ENCODE measurements at places on chromosomes 3 and 15.

GRCh38 chr3:173725507-173725906 lies 328.0 kb downstream of the NLGN1 start:
- DNase-seq: no peak

DNA sequence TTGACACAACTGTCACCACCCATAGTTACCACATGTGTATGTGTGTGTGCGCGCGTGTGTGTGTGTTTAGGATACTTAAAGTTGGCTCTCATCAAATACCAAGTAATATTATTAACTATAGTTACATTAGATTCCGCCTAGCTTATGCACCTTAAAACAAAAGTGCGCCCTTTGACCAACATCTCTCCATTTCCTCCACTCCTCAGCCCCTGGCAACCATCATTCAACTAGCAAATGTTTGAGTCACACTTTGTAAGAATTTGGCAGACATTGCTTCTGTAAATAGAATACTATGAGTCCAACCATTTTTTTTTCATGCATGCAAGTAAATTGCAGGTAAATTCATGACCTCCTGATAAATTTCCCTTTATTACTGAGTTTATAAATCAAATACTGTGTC lies 169.3 kb downstream of the GBE1 start:
- DNase-seq: no peak

DNA sequence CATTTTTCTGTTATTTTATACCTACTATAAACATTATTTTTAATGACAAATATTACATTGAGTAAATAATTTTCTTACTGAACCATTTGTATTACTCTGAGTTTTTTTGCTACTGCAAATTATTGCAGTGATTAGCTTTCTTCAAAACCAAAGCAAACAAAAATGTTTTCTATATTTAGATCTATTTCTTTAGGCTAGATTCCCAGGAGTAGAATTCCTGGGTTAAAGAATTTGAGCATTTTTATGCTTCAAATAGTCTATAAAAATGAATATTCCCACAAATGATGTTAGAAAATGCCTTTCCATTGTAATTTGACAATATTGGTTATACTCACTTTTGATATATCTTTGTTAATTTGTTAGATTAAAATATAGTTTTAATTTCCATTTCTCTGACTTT lies 76.8 kb downstream of the LEKR1 start:
- no peak for DNase-seq

GRCh38 chr3:15289661-15290060 lies 42.7 kb downstream of the SH3BP5 start:
- DNase-seq: no peak

DNA sequence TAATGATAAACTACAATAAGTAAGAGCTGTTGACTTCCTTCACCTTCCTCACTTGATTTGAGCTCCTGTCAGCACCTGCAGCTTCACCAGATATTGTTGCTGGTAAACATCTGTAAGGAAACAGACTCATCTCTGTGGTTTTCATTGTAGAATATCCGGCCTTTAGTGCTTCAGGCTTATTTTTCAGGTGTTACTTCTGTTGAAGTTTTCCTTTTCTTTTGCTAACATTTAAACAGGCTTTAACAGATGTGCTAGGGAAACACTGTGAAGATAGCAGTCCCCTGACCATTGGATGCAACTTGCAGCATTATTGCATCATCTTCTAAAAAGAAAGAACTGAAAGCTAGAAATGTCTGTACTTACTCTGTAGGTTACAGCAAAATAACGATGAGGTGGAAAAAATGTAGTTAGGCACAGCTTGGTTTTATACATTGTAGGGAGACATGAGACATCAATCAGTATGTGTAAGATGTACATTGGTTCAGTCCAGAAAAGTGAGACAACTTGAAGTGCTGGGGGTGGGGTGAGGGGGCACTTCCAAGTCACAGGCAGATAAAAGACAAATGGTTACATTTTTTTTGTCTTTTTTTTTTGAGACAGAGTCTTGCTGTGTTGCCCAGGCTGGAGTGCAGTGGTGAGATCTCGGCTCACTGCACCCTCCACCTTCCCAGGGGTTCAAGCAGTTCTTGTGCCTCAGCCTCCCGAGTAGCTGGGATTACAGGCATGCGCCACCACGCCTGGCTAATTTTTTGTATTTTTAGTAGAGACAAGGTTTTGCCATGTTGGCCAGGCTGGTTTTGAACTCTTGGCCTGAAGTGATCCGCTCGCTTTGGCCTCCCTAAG lies 10.2 kb downstream of the EDEM1 start:
- DNase-seq: no peak

GRCh38 chr3:101244212-101244575 lies 76.2 kb downstream of the IMPG2 start:
- no peak for DNase-seq

DNA sequence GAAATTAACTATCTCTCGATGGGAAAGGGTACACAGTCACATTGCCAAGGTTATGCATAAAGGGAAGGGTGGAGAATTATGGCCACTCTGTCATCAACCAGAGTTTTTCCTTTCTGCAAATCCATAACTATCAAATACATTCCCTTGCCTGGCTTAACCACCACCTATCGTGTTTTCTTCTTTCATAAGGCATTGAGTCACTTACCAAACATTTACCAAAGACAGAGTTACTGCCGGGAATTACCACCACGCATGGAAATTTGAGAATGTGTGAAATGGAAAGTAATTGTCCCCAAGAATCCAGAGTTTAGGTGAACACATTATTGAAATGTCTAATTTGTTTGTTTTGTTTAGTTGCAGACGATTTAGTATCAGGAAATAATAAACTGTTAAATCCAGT lies 134.3 kb upstream of the LRRN1 start:
- no peak for DNase-seq

GRCh38 chr15:71547011-71547410 lies 263.3 kb upstream of the NR2E3 start:
- peak; percentile 54 for DNase-seq

DNA sequence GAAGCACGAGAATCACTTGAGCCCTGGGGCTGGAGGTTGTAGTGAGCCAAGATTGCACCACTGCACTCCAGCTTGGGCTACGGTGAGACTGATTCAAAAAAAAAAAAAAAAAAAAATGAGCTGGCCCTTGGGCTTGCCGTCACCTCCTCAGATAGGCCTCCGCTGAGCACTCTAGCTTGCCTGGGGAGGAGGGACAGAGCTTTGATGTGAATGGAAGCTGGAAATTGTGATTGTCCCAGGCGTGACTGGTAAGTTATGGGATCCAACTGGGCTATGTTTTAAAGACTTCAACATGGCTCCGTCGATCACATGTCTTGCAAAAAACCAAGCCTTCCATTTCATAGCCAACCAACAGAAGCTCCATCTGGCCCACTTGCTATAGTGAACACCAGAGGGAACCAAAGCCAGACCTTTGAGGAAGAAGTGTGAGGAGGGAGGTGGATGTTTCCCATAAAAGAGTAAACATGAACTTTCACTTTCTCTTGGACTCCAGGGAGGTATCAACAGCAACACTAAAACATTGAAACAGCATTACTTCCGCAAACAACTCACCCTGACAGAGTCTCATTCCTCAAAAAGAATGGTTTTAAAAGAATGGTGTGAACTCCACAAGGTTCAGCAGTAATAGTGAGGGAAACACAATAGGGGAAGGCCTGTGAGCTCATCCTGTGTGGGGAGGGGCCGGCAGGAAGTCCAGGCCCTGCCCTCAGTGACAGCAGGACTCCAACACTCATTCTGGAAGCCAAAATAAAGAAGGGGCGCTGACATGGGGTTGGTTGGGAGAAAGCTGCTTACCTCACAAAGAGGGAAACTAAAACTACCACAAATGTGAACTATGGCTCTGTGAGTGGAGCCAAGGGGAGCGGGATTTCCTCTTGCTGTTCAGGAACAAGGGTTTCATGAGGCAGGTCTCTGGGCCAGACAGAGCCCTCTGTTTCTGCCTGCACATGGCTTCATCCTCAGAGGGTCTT lies 59.2 kb upstream of the IL12A start:
- DNase-seq: no peak

GRCh38 chr3:112319516-112320276 lies 13.3 kb upstream of the CD200 start:
- DNase-seq: no peak

DNA sequence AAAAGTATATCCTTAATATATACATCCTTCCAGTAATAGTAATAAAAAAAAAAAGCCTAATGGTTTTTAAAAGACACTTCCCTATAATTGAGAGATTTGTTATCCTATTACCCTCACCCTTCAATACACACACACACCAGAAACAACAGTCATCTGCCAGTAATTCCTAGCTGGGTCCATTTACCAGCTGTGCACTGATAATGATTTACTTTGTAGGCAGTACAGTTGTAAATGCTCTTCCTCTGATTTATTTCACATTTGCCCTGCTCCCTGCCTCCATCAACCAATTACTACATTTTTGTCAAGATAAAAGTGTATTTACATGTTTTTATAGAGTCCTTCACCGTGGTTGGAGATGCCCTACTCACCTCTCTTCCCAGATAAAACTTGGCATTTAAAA lies 12.4 kb downstream of the TPM1 start:
- DNase-seq: no peak

- no peak for DNase-seq
These were observed 9.8 kb downstream of the GP5 start for GRCh38 chr3:194389269-194389668.

- no peak for DNase-seq
These were observed 90.0 kb downstream of the FAM174B start for GRCh38 chr15:92565351-92566125.

DNA sequence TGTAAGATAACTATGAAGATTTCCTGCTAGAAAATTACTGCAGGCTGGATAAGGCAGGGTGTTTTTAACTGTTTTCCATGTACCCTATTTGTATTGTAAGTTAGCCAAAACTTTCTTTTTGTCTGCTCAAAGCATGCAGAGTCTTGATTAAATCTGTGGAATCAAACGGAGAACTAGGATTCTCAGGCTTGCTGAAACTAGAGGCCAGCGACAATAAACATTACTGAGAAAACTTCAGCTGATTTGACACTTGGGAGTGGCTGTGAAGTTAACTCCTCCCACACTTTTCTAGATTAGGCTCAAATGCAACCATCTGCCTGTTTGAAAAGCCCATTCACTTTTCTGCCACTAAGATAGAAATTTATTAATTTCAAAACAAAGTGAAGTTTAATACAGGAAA lies 153.2 kb upstream of the FRMD4B start:
- no peak for DNase-seq

GRCh38 chr3:191961022-191961421 lies 500.1 kb downstream of the PYDC2 start:
- no peak for DNase-seq

- peak; percentile 72 for DNase-seq
These were observed 13.0 kb downstream of the ZFAND6 start for GRCh38 chr15:80072285-80072994.

DNA sequence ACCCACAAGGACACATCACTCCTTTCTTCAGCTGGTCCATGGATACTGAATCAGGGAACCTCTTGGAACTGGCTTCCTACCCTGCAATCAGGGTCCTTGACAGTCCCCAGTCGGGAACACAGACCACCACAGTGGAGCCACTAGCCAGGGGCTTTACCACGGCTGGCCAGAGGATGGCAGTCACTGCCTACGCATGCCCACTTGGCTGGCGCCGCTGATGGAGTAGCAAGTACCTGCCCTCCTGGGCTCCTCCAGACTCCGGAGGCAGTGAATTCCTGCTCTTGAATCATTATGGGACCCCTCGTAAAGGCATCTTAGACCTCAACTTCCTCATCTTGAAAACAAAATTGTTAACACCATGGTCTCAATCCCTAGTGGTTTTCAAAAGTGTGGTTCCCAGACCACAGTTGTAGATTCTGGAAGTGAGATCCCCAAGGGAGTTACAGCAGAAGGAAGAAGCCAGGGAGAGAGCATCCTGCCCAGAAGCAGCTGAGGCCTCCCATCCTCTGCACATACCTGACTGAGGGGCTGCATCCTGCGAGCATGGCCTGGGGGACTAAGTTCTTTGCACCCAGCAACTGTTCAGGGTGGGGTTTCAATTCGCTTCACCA lies 9.1 kb upstream of the SKIC8 start:
- DNase-seq: peak; percentile 74

- no peak for DNase-seq
These were observed 617.6 kb downstream of the FHIT start for GRCh38 chr3:60633644-60634043.

- DNase-seq: no peak
These were observed 94.7 kb downstream of the IL5RA start for GRCh38 chr3:3015185-3016089.

DNA sequence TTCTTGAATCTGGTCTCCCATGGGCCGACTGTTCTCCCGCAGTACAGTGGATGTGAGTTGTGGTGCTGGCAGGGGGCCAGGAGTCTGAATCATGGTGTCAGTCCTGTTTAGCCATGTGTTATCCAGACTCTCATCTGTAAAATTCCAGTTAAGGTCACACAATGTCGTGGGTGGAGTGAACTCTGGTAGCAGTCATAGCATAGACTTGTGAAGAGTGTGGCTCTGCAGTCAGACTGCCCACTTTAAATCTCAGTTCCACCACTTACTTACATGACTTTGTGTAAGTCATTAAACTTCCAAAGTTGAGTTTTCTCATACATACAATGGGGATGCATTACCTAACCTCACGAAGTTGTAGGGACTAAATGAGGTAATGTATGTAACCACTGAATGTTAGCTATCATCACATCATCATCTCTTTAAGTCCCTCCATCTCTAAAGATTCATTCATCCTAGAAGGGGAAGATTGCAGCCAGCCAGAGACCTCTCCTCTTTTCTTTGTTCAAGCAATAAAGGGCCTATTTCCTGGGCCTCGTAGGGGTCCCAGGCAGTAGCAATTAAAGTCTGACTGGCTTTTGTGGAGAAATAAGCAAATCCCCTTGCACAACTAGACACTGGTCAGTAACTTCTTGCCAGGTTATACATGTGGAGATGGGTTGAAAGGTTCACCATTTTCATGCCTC lies 93.9 kb downstream of the PCCB start:
- DNase-seq: no peak

DNA sequence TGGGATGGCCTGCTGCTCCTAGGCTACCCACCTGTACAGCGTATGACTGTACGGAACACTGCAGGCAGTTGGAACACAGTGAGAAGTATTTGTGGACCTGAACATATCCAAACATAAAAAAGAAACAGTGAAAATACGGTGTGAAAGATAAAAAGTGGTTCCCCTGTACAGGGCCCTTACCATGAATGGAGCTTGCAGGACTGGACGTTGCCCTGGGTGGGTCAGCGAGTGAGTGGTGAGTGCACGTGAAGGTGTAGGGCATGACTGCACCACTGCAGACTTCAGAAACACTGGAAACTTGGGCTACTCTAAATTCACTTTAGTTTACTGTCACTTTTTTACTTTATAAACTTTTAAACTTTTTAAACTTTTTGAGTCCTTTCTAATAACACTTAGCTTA lies 71.2 kb upstream of the SLC6A6 start:
- DNase-seq: no peak

DNA sequence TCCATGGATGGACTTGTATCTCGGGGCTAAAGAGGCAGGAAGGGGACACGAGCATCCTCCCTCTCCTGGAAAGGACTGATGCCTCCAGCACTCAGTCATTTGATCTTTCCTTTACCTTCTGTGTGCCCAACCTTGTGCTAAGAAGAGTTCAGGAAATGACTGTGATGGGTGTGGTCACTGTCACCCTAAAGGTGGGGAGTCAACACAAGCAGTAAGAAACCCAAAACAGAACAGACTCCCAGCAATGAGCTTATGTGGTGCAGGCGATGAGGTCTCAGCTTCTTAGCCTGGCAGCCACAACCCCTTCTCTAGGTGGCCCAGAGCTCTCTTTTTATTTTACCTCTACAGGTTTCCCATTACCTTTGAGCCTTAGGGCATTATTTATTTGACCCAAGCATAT lies 3.8 kb downstream of the MPI start:
- DNase-seq: no peak

- DNase-seq: no peak
These were observed 121.9 kb downstream of the CHSY1 start for GRCh38 chr15:101129851-101130380.

- no peak for DNase-seq
These were observed 39.4 kb upstream of the PPARG start for GRCh38 chr3:12249519-12249918.
